Epithelial cell of proximal tubule (primary cell): ENCODE measurements at places on chromosomes 12 and 14. TPM values are rescaled to one million over a fixed set of nuclear protein-coding genes. Genes with fewer than 3 reads are reported as not detected.

DNA sequence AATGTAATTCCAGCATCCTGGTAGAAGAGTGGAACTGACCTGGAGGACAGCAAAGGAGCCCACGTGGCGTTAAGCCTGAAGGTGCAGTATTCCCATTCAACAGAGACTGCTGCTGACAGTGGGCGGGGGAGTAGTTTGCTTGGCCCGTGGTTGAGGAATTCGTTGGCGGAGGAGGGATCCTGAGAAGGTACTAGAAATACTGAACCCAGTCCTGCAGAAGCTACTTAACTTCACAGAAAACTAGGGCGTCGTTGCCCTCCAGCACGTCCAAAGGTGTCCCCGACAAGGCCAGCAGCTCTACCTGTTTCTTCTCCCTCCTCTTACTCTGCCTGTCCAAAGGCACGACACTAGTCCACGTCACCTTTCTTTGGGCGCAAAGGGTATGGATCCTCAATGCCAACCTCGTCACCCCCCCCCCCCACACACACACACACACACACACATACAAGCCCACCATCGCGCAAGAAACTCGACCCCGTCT is 303 bp downstream of the PUS7L start:
- peak; percentile 0 for DNase-seq

CAND1 gene
- 60.5 and 63.5 TPM in 2 replicates for total RNA-seq

CCDC38 gene
- 0.06 TPM in 1 of 2 replicates, not detected in the other for total RNA-seq

MAX gene
- 27.4 and 31.3 TPM in 2 replicates for total RNA-seq

GRCh38 chr12:24991209-24992049 is 42.5 kb upstream of the BCAT1 start:
- no peak for DNase-seq

GRCh38 chr12:768434-768833 is 16.1 kb downstream of the WNK1 start:
- no peak for DNase-seq

LRFN5 gene
- 1.3 and 1.4 TPM in 2 replicates for total RNA-seq

- DNase-seq, result no peak
Measured at GRCh38 chr14:54331516-54331915, 65.3 kb upstream of the CDKN3 start.

GRCh38 chr12:65881965-65882413 is 57.7 kb downstream of the HMGA2 start:
- no peak for DNase-seq

- DNase-seq, result no peak
Measured at GRCh38 chr14:94663965-94664704, 51.9 kb downstream of the SERPINA3 start.

RNF212B gene
- total RNA-seq, result not detected in 2 replicates

GRCh38 chr12:52073531-52074381 is 4.0 kb downstream of the ATG101 start:
- no peak for DNase-seq

TSPAN11 gene
- 0.29 and 1.3 TPM in 2 replicates for total RNA-seq

DNA sequence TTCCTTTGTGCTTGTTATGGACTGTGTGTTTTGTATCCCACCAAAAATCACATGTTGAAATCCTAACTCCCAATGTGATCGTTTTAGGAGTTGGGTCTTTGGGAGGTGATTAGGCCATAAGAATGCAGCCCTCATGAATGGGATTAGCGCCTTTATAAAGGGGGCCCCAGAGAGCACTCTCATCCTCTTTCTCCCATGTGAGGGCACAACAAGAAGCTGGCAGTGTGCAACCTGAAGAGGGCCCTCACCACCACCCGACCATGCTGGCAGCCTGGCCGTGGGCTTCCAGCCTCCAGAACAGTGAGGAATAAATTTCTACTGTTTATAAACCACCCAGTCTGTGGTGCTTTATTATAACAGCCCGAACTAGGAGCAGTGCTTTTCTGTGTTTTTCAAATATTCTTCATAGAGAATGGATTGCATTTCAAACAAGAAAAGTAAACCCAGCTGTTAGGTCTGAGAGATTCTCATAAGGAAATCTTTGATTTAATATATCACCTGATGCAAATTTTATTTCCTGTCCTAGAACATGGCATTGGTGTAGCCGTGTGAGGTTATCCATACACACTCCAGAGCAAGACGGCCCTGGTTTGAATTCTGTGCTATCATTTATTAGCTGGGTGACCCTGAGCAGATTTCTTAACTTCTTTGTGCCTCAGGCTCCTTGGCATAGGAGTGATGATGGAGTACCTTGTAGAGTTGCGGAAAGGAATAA is 27.8 kb downstream of the HSPB8 start:
- no peak for DNase-seq

DNA sequence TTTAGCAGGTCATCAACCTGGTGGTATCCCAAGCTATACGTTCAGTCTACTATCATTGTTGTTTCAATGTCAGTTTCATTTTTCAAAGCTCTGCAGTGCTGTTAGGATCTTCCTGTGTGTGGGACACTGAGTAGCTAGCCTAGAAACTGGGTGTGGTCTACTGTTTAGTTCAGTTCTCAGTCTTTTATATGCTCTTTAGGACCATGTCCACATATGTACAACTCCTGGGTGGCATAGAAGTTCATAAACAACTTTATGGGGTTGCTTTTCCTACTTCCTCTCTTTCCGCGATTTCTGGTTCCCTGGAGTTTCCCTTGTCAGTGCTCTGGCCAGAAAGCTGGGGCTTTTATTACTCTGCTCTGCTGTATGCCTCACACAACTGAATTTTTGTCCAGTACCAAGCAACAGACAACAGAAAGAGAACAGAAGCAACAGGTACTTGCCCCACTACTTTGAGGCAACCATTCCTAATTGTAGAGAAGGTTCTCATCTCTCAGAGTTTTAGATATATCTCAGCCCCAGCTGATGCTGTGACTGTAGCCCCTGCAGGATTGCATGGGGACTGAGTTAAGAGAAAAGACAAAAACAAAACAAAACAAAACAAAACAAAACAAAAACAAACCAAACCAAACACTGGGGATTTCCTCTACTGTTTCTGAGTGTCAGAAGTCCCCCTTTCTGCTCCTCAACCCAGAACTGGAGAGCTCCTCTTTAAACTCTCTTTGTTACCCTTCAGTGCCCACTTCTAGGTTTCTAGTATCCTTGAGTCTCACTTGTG is 30.3 kb downstream of the MIS18BP1 start:
- DNase-seq, result no peak

DNA sequence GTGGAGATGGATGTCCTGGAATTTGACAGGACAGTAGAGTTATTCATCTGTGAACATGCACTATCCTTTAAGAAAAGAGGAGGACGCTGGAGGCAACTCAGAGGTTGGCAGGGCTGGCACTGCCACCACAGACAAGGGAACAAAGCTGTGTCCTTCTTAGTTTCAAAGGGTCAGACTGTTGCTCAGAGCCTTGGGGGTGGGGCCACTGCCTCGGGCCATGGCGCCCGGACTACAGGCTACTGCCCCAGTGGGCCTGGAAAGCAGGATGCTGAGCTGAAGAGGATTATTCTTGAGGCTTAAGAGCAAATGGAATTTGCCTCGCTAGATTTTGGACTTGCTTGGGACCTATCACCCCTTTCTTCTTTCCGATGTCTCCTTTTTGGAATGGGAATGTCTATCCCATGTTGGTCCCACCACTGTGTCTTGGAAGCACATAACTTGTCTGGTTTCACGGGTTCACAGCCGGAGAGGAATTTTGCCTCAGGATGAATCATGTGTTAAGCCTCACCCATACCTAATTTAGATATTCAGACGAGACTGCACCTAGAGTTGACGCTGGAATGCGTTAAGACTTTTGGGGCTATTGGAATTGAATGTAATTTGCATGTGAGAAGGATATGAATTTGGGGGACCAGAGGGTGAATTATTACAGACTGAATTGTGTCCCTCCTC is 114.8 kb upstream of the RFLNA start:
- no peak for DNase-seq

- DNase-seq, result no peak
Measured at GRCh38 chr12:120981407-120981941, 3.1 kb downstream of the HNF1A start.

GRCh38 chr12:82578725-82579124 is 108.0 kb upstream of the TMTC2 start:
- no peak for DNase-seq

DNA sequence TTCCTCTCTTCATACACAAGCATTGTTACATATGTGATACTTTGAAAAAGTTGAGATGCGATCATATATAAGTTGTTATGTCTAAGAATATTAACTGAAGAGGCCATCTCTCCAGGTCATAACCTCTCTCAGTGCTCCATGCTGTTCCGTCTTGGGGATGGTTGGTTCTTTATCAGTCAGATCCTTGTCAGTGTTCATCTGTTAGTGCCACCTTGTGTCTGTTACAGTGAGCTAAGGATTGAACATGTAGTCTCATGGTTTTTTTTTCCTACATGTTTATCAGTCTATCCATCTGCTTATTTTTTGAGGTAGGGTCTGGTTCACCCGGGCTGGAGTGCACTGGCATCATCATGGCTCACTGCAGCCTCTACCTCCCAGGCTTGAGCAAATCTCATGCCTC is 30.5 kb downstream of the EP400 start:
- DNase-seq, result no peak

- DNase-seq, result no peak
Measured at GRCh38 chr14:36317650-36318049, 2.8 kb downstream of the MBIP start.

DNA sequence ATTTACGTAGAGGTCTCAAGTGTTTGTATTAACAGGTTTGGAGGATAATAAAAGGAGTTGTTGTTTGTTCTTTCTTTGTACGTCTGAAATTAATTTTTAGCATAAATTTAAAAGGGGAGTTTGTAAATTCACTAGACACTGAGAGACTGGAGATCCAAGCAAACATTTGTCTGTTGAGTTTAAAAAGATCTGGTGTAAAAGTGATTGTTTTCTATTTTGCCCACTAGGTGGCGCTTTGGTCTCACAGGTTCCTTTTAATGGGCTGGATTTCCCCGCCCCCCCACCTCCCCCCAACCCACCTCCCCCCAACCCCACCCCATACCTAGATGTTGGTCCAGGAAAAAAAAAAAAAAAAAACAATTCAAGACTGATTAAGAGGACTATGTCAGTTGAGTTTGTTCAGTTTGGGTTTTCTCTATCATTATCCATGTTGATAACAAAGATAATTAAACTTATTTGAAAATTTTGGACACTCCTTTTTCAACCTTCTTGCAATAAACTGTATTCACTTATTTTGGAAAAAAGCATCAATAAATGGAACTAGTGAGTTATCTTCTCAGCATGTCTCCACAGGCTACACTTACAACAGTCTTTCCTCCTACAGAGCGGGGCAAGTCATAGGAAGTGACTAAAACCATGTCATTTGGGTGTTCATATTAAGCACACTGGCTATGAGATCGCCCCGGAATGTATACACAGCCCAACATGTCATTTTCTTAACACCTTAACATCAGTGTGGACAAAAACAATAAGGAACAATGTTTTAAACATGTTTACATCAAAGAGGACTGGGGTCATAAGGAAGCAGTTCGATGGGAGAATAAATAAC is 841.1 kb downstream of the NRXN3 start:
- no peak for DNase-seq

DNA sequence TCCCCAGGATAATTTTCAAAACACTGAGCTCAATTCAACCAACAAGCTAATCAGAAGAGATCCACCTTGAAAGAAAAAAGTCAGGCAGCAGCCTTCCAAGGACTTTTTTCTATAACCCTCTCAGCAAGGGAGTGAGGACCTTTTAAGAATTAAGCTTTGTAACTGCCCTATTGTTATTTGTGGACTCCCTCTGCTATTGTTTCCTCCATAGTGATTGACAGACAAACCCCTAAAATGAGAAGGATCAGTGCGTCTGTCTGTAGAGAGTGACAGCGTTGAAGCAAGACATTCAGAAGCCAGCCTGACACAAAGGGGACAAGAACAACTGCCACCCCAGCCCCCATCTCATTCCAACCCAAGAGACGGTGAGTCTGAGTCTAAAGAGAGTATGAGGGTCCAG is 30.3 kb upstream of the BTG1 start:
- no peak for DNase-seq

DNA sequence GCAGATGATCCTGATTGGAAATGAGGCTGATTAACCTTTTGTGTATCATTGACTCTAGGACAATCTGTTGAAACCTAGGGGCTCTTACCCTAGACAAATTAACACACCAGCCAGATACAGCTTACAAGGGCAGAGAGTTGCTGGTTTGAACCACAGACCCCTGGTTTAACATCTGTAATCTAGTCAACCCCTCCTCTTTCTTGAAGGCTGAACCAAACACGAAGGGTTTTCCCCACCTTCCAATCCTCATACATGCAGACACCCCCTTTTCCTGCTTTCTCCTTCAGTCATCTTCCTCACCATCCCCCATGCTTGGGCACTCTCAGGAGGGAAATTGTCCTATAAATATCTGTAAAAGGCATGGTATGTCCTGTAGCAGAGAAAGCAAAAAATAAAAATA is 126.0 kb upstream of the HIF1A start:
- DNase-seq, result no peak

- peak; percentile 66 for DNase-seq
Measured at GRCh38 chr12:53561590-53561953, 54.3 kb upstream of the NPFF start.

DNA sequence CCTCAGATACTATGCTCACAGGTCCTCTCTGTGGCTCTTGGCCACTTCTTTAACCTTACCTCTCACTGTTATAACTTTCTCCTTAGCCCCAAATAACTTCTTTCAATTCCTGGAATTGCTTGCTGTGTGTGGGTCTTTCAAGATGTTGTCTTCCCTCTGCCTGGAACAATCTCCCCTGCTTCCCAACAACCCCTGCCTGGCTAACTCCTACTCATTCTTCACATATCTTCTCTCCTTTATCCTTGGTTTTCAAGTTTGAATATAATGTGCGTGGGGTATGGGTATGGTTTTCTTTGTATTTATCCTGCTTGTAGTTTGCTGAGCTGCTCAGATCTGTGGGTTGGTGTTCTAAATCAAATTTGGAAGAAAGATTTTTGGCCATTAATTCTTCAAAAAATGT is 2.7 kb upstream of the WASHC3 start:
- DNase-seq, result no peak

DNA sequence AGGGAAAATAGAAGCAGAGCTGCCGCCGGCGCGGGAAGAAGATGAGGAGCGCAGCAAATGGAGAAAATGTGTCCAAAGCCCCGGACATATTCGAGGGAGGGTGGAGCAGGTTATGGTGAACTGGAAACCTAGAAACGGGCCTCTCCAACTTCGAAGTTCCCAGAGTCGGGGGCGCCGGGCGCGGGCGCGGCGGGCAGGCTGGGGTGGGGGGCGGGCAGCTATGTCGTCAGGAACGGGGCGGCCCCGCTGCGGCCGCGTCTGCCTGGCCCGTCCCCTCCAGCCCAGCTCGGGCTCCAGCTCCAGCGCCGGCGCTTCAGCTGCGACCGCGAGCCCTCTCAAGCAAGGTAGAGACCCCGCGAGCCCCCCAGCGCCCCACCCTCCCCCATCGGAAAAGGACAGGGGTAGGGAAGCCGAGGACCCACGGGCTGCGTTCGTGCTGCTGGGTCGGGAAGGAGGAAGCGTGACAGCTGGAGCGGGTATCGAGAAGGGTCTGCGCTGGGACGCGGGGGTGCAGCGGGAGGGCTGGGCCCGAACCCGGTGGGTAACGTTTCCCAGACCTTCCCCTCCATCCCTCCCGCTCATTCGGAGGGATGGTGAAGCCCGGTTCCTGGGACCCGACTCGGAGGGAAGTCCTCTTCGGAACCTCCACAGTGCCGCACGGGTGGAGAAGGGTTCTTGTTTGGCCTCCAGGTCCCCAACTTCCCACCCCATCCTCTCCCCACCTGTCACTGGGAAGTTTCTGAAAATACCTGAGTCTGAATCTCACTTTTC is 1.0 kb downstream of the DGKA start:
- no peak for DNase-seq
